ENCODE measurements at places on chromosomes 12 and 14.

- no peak for DNase-seq
These were observed at the start of gene RFX4 for GRCh38 chr12:106582641-106583230. Gene RFX4, plus strand, starts transcription at chr12:106583004. Its CDS starts 317 bp downstream, at chr12:106583321.

DNA sequence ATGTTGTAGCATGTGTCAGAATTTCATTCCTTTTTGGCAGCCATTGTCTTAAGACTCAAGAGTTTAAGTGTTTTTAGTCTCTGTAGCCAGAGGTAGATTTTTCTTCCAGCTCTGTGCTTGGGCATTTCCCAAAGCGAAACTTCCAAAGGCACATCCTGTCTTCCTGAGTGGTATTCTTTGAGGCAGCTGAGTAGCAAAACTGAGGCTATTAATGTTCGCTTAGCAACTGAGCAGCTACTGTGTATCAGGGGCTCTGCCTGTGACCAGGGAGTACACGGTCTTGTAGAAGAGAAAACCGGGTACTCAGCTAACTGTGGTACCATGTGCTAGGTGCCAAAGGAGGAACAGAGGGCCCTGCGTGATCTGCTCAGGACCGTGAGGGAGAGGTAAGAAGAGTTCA, 52.0 kb downstream of the ETV6 start:
- DNase-seq: no peak

DNA sequence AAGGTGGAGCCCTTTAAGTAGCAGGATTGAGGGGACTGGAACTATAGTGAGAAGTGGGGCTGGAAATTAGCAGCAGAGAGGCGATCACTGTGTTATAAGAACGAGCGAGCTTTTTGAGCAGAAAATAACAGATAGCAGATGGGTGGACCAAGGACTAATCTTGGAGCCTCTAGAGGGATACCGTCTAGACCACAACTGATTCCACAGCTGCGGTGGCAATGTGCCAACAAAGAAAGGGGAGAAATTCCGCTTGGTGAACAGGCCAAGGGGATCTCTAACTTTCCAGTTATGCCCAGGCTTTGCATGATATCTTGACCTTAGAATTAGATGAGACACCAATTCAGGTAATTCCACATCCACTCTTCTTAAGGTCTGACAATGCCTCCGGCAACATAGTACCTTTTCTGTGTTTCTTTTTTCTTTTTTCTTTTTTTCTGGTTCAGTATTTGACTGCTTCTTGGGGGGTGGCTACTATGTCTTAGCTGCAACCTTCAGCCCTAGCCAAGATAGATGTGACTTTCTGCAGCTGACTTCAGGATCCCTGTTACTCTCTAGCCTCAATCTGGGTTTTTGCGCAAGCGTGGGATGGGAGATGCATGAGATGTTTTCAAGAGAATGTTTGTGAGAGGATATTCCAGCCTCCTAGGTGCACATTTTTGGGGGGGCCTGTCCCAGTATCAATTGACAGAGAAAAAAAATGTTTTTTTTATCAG, 143.4 kb upstream of the CPSF6 start:
- DNase-seq: no peak

GRCh38 chr14:37622231-37622923, 26.9 kb downstream of the TTC6 start:
- no peak for DNase-seq

DNA sequence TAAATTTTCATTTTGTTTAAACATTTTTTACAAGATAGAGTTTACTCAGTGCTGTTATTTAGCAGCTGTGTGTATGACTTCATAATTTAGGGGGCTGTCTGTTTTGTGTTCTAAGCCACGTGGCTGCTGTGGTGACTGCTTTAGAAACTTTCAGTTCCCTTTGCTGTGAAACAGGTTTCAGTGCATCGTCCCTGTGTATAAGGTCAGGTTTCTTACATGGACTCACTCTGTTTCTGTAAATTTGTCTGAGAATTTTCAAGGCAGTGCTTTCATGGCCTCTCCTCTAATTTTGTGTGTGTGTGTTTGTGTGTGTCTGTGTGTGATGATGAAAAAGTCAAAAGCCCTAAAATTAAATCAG, 32.4 kb downstream of the BICD1 start:
- DNase-seq: no peak

DNA sequence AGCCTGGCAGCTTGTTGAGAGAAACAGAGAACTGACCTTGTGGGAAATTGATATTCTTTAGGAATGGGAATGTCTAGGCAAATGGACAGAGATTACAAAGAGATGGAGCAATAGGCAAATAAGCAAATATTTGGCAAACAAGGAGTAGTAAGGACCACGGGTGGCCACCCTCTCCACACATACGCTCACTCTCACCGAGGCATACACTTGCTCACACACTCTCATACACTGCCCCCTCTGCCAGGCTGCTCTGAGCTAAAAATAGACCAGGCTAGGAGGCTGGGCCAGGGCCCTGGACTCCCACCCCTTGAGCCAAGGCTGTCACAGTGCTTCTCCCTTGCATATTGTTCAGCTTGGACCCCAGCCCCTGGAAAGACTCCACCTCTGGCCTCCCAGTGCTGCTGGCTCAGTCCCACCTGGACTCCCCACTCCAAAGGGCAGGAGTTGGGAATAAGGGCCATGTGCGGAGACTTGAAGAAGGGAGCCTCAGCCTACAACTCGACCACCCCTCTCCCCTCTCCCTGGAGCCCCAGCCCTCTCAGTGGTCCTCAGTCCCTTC, 1.1 kb downstream of the PPP1R1A start:
- no peak for DNase-seq
